Myocyte (in vitro differentiated cells): ENCODE measurements at places on chromosomes 6 and 20.

DNA sequence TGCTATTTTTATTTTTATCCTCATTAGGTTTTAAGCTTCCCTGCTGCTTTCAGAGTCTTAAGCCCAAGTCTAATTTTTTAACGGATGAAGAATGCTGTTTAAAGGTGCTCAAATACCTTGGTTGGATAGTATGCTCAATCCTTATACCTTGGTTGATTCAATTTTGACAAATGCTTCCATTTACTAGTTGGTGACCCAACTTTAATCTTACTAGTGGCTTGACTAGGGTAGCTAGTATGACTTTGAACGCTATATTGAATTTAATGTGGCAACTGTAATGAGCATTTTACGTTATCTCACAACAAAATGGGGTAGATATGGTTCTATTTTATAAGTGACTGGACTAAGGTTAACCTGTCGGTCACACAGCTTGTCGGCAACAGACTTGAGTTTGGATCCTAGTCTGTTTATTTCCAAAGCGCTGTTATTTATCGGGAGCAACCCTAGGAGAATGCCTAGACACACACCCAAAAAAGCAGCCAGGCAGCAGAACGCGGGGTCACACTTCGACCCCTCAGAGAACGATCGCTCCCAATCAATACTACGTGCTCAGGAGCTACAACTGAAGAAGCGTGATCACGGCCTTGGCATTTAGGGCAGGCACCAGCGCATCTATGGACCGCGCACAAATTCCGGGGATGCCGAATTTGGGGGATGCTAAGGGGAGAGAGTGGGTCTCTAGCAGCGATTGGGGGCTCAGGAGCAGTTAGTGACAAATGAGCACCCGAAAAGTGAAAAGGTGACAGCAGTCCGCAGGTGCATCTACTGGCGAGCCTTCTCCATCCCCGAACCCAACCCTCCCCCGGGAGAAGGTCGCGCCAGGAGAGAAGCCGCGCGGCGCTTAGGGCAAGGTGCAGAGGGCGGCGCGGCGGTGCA is 586 bp upstream of the ALDH5A1 start:
- DNase-seq: no peak

DNA sequence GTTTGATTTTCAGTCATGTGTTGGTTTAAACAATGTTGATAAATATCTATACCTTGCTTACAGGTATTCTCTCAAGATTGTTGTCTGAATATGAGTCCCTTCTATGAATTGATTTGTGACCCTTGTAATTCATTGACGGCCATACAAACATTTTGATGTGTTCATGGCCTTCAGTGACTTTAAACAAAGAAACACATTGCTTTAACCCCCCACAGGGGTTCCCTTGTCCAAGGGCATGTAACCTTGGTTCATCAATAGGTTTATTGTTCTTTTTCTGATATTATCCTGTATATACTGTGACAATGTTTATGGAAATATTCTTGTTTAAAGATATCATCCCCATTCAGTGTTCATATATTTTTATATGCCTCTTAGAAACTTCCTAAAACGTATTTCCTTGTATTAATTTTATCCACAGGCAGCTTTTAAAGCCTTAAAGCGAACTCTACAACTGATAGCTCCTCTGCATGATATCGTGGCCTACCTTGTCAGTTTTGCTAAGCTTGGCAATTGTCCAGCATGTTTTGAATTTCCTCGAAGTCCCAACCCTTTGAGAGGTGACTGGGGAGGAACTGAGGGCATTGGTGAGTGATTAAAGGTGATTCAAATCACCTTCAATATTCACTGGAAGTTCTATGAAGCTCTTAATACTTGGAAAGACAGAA is 87.0 kb downstream of the CD164 start:
- DNase-seq: no peak

GRCh38 chr20:48404598-48404997 is 423.2 kb downstream of the PREX1 start:
- DNase-seq: no peak

- no peak for DNase-seq
These were observed 4.6 kb downstream of the AFDN start for GRCh38 chr6:167831281-167831828.

DNA sequence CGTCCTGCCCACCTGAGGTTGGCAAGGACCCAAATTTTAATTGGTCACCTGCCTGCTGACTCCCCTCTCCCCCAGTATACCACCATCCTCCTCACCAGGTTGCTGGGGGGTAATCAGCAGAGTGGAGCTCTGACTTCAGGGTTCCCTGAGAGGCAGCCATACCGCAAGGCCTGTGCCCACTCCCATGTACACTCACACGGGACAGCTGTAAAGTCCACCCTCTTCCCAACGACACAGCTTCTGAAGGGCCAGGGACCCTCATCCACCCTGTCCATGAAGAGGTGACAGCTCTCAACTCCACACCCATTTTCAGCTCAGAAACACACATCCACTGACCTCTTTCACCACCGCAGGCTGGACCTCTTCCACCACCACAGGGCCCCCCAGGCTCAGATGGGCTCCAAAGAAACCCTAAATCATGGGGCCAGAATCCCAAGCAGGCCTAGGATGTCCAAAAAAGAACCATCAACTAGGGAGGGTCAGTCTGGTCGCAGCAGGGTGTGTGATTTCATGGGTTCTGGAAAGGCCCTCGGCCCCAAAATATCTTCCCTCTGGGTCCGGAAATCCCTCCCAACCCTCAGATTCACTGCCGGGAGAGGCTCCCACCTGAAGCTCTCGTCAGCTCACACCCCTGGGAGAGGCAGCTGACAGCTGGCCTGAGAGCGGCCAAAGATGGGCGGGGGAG is 30.0 kb downstream of the TFEB start:
- DNase-seq: no peak

DNA sequence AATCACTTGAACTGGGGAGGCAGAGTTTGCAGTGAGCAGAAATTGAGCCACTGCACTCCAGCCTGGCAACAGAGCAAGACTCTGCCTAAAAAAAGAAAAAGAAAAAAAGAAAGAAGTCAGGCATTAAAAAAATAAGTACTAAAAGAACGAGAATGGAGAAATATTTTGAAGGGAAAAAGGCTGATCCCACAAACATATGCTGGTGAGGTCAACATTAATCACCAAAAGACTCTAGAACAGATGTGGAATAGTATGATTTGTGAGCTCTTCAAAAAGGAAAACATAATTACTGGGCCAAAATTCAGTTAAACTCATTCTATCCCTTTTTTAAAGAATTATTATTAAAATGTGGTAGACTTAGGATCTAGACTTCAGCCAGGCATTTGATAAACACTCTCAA is 61.2 kb upstream of the NRSN1 start:
- no peak for DNase-seq
